ENCODE measurements at places on chromosomes 1 and 21.

GRCh38 chr1:21531241-21531640 is 22.0 kb downstream of the ALPL start:
- no peak for DNase-seq

GRCh38 chr1:180252638-180253536 is 22.8 kb downstream of the LHX4 start:
- peak; percentile 40 for DNase-seq

DNA sequence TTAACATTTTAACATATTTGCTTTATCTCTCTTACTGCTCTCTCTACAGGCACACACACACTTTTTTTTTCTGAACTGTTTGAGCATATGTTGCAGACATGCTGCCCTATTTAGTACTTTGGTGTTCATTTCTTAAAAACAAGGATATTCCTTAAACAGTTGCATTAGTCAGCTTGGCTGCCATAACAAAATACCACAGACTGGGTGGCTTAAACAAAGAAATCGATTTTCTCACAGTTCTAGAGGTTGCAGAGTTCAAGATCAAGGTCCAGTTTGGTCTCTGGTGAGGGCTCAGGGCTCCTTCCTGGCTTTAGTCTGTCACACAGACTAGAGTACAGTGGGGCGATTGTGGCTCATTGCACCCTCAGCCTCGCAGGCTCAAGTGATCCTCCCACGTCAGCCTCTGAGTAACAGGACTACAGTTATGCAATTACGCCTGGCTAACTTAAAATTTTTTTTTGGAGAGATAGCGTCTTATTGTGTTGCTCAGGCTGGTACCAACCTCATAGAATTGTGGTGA is 46.7 kb downstream of the RPRD2 start:
- DNase-seq: no peak

DNA sequence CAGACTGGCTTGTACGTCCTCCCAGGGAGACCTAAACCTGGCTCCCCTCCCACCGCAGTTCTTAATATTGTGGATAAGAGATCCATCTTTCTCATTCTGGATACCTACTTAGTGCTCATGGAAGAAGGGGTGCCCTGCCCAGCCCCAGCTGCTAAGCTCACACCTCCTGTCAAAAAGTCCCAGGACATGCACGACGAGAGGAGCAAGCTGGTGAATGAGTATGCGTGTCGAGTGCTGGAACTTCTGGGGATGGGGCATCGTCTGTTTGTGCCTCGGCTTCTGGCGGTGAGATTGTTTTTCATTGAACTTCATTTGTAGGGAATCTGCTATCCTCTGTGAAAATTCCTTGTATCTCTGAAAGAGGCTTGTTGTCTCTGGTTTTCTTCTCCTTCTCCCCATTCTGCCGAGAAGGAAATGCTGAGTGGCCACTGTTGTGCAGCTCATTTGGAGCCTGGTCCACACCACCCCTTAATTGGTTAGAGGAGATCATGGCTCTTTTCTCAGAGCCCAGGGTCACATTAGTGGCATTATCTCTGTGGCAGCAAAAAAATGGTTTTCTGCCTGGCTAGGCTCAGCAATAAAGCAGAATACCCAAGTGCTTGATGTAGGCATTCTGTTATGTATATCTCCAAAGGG is 199.4 kb upstream of the CACYBP start:
- no peak for DNase-seq

DNA sequence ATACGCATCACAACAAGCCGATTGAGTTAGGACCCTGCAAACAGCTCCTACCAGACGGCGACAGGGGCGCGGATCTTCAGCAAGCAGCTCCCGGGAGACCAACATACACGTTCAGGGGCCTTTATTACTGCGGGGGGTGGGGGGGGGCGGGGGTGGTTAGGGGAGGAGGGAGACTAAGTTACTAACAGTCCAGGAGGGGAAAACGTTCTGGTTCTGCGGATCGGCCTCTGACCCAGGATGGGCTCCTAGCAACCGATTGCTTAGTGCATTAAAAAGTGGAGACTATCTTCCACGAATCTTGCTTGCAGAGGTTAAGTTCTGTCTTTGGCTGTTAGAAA is 162.0 kb downstream of the RUNX1 start:
- no peak for DNase-seq

DNA sequence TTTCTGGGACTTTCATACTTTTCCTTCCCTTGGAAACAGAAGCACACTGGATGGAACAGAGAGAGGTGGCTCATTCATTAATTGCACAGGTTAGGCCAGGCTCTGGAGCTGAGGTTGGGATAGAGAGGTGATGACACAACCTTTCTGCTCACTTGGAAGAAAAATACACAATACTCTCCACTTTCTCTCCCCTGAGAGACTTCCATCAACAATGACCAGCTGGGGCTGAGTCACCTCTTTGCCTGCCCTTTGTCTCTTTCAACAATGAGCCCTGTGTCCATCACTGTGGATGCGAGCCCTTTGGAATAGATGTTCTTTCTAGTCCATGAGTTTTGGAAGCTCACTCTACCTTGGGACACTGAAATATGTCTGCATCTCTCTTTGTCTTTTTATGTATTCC is 43.1 kb downstream of the ATP2B4 start:
- DNase-seq: no peak

DNA sequence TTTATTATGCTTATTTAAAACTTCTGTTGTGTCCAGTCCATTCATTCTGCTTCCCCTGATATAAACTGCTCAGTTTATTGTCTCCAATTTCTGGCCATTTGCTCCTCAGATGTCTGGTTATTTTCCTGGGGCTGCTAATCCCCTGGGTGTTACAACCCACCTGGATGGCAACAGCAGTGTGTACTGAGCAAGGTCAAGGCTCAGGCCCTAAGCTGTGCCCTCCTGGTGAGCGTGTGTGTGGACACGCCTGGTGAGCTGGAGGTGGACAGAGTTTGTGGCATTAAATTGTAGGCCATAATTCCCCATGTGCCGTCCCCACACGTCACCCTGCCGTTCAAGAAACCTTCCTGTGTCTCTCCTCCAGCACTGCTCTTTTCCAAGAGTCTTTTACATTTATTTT is 18.1 kb upstream of the KIF1B start:
- DNase-seq: no peak

DNA sequence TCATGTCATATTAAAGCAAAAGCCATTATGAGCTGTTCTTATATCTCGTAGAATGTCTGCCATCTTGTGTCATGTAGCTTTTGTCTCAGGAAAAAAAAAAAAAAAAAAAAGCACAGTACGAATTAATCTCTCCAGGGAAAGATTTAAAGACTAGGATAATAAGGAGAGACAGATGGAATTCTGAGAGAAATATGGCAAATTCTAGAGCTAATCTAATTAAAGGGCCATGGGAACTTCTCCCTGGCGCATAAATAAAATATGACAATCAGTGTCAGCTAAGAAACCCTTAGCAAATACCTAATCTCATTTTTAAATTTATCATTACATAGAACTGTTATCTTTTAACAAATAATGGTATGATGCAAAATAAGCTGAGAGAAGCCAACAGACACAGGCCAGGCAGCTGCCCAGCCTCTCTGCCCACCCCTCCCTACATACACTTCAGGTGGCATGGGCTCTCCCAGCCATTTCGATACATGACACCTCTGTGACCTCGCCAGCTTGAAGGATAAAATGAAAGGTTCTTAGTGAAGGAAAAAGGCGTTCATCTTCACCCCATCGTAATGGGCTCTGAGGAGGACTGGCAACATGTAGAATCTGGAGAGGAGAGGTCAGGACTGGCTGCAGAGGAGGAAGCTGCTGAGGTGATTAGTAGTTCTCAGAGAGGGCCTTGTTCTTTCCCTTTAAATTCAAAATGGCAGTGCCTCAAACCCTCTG is 39.8 kb downstream of the DISC1 start:
- DNase-seq: no peak

DNA sequence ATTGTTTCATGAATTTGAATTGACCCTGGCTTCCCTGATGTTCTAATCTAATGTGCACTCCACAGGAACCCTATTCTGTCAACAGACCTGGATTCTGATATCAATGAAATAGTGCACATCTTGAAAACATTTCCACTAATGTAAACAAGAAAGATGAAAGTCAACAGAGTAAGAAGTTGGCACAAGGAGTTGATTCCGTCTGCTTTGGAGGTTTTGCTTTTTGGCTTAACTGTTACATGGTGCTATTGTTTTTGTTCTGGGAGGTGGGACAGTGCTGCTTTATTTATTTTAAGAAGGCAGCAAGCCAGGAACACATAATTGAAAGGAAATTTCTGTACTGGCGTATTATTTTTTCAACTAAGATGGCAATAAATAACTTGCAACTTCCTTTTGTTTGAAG is 73.3 kb downstream of the LEPR start:
- DNase-seq: no peak

- DNase-seq: no peak
Measured at GRCh38 chr1:2463396-2463795, 12.7 kb upstream of the PLCH2 start.

DNA sequence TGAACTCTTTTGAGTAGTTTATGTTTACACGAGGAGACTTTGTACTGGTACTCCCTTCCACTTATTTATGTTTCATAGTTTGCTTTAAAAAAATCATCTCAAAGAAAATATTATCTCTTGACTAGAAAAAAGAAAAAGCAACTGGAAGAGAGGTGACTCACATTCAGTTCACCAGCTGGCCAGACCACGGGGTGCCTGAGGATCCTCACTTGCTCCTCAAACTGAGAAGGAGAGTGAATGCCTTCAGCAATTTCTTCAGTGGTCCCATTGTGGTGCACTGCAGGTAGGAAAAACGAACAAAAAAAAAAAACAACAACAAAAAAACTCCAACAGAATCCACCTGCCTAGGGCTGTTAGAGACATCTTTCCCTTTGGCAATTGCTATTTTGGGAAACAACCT is 102.9 kb downstream of the PTPRC start:
- no peak for DNase-seq

Data from activated naive CD4-positive, alpha-beta T cell (primary cell).